ENCODE measurements at places on chromosomes 7 and 10.

GRCh38 chr10:112141292-112141691 lies 42.3 kb downstream of the GPAM start:
- no peak for DNase-seq

DNA sequence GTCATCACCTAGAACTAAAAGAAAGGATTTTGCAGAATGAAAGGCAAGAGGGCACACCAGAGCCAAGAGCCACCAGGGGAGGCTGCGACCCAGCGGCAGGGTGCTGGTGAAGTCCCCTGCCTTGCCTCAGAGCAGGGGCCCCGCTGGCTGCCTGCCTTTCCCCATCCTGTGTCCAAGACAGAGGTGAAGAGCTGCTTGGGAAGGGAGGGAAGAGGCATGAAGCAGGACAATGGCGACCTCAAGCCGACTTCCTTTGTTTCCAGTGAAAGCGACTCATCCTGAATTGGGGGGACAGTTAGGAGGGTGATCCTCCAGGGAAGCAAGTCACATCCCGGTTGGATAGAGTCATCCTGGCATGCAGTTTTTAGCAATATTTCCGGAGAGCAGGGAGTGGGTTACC lies 255.5 kb upstream of the YAE1 start:
- DNase-seq, result no peak

DNA sequence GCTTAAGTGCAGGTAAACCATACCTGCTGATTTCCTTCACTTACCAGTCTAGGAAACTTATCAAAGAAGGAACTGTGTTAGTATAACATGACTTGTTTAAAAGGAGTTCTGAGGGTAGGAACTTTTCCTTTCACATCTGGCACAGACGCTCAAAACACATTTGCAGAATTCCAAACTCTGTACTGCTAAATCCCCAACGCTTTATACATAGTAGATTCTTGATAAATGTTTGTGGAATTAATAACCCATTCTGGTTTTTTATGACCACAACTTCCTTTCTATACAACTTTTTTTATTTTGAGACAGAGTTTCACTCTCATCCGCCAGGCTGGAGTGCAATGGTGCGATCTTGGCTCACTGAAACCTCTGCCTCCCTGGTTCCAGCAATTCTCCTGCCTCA lies 7.7 kb upstream of the TRUB1 start:
- DNase-seq, result no peak

DNA sequence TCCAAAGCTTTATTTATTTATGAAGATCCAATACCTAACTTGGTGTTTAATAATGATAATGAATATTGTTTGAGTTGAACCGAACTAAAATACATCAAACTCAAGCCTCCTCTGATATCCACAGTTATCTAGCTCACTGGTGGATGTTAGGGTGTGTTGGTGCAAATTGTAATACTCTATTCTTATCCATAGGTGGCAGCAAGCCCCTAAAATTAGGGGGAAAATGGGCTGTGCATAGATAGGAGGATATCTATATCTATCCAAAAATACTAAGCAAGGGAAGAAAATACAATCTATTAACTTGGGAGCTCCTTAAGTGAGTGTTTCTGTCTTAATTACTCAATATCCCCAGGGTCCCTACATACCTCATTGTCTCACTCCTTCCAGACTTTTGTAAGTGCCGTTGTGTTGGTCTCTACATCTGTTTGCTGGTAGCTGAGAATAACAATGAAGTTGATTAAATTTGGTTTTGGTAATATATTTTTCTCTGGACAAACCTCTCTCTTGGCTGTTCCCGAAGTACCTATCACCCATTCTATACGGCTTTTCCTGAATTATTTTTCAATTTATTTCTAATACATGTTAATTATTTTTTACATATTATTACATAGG lies 55.0 kb upstream of the VWDE start:
- DNase-seq, result no peak

DNA sequence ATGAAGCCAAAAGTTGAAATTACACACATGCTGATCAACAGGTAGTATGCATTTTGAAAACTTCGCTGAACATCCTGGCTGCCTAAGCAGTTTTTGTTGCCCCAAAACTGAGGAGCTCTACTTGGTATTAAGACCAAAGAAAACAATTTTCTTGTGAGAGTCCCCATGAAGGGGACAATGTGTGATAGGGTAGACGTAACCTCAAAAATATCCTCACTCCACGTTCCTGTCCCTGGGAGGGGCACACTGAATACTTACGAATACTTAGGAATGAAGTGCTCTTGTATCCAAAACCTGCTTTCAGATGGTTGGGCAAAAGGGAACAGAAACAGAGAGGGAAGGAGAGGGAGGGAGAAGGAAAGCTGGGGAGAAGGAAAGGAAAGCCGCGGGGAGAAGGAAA lies 24.7 kb downstream of the CCDC6 start:
- DNase-seq, result no peak

DNA sequence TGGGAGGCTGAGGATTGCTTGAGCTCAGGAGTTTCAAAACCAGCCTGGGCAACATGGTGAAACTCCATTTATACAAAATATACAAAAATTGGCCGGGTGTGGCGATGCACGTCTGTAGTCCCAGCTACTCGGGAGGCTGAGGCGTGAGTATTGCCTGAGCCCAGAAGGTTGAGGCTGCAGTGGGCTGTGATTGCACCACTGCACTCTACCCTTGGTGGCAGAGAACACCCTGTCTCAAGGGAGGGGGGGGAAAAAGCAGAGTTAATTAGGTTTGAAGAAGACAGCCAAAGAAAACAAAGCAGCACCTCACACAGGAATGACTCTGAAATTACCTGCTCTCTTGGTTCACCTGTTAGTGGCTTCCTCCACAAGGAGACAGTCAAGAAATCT lies 110.0 kb downstream of the EEPD1 start:
- no peak for DNase-seq

DNA sequence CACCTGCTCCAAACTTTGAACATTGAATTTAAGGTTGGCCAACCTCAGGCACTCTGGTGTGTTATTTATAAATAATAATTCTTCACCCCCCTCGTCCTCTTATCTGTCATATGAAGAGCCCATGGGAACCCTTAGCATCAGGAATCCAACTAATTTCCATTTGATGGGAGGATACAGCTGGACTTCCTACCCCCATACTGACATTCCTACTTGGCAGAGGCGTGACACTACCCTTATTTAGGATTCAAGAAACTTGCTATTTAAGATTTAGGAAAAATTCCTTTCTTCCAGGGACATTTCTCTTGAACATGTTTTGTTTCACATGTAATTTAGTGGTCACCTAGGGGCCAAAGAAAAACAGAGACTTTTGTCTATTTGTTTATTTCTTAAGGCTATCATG lies 171.9 kb upstream of the NRP1 start:
- no peak for DNase-seq

DNA sequence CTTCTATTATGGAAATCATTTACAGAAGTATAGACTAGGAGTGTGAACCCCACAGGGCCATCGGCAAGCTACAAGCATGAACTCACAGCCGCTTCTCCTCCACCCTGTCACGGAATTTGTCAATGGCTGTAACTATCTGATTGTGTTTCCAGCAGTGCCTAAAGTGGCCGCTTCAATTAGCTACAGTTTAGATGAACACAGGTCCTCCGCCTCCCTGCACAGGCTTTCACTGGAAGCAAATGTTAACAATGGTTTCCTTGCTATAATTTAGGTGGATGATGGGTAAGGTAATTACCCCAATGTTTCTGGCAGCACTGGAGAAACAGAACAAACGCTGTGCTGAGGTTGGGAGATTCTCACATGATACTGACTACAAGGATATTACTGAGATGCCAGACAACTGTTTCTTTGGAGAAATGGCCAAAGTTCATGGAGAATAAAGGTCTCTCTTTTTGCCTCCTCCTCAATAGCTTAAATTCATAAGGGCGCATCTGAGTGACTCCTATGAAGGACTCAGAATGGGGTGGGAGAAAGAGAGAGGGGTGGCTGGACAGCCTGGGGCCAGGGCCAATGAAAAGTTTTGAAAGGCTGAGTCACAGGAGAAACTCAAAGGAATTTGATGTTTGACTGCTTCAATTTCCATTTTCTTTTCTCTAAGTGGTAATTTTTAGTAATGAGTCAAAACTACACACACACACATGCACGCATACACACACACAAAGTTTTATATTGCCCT lies 78.9 kb downstream of the SVIL start:
- no peak for DNase-seq

DNA sequence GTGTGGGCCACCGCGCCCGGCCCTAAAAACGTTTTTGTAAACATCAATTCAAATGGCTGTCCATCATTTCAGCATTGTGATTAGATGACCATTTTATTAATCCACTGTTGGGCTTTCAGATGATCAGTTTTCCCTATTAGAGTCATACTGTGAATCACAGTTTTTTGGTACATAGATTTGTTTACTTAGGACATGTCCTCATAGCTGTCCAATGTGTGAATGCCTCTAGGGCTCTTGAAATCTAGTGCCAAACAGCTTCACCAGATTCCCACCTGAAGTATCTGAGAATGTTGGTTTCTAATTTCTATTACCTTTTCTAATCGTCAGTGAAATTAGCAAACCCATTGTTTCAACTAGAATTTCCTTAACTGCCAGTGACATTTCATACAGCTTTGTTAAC lies 66.8 kb downstream of the UPF2 start:
- no peak for DNase-seq

GRCh38 chr7:147711447-147711846 lies 879.1 kb upstream of the C7orf33 start:
- no peak for DNase-seq

Measured in anterior cingulate cortex (tissue), 58 donors.